Uterine smooth muscle cell (primary cell): ENCODE measurements at places on chromosomes 11 and 22. TPM values are rescaled to one million over a fixed set of nuclear protein-coding genes. Genes with fewer than 3 reads are reported as not detected.

GSTT2B gene
- total RNA-seq: 4.5 and 8.1 TPM in 2 replicates

HOATZ gene
- under 0.01 TPM in 1 of 2 replicates, not detected in the other for total RNA-seq

OR4A47 gene
- not detected in 2 replicates for total RNA-seq

TEX54 gene
- total RNA-seq: not detected in 2 replicates

TRPM5 gene
- total RNA-seq: not detected in 2 replicates

CSF2RB gene
- under 0.01 TPM in 1 of 2 replicates, not detected in the other for total RNA-seq

GGTLC2 gene
- not detected in 2 replicates for total RNA-seq

SRRD gene
- 9.1 and 17.3 TPM in 2 replicates for total RNA-seq

SHANK3 gene
- 0.22 and 0.50 TPM in 2 replicates for total RNA-seq

CST6 gene
- not detected in 2 replicates for total RNA-seq

CDC42EP2 gene
- total RNA-seq: 13.3 and 17.2 TPM in 2 replicates

OR5M10 gene
- total RNA-seq: not detected in 2 replicates

EFEMP2 gene
- 37.7 and 62.2 TPM in 2 replicates for total RNA-seq

KRTAP5-1 gene
- total RNA-seq: not detected in 2 replicates

GPR83 gene
- total RNA-seq: under 0.01 TPM in 1 of 2 replicates, not detected in the other

APOBEC3C gene
- 8.2 and 8.5 TPM in 2 replicates for total RNA-seq

C11orf52 gene
- 0.11 and 0.25 TPM in 2 replicates for total RNA-seq

IGSF9B gene
- 0.11 and 0.50 TPM in 2 replicates for total RNA-seq

BRSK2 gene
- 0.50 TPM in 1 of 2 replicates, not detected in the other for total RNA-seq

MLC1 gene
- 0.12 TPM in 1 of 2 replicates, not detected in the other for total RNA-seq

FGF3 gene
- total RNA-seq: not detected in 2 replicates

PICALM gene
- 261 and 268 TPM in 2 replicates for total RNA-seq

BIRC3 gene
- 0.50 and 0.89 TPM in 2 replicates for total RNA-seq

IFT27 gene
- 18.4 and 30.5 TPM in 2 replicates for total RNA-seq

SLC22A6 gene
- not detected in 2 replicates for total RNA-seq

CCDC89 gene
- 4.0 and 7.9 TPM in 2 replicates for total RNA-seq

CLTCL1 gene
- 9.5 and 12.2 TPM in 2 replicates for total RNA-seq

TRIM49 gene
- not detected in 2 replicates for total RNA-seq

PKDREJ gene
- not detected in 2 replicates for total RNA-seq

KCNE3 gene
- total RNA-seq: 0.22 and 5.2 TPM in 2 replicates

SCN3B gene
- under 0.01 and 0.12 TPM in 2 replicates for total RNA-seq

MYOD1 gene
- 0.12 TPM in 1 of 2 replicates, not detected in the other for total RNA-seq

KCNJ11 gene
- total RNA-seq: not detected in 2 replicates

HEPN1 gene
- total RNA-seq: not detected in 2 replicates

OR52E8 gene
- total RNA-seq: not detected in 2 replicates
